LNCaP clone FGC (cell line): ENCODE measurements at places on chromosomes 2 and 18.

- no peak for DNase-seq
Observed at GRCh38 chr18:24801001-24801400, 340.6 kb downstream of the HRH4 start.

DNA sequence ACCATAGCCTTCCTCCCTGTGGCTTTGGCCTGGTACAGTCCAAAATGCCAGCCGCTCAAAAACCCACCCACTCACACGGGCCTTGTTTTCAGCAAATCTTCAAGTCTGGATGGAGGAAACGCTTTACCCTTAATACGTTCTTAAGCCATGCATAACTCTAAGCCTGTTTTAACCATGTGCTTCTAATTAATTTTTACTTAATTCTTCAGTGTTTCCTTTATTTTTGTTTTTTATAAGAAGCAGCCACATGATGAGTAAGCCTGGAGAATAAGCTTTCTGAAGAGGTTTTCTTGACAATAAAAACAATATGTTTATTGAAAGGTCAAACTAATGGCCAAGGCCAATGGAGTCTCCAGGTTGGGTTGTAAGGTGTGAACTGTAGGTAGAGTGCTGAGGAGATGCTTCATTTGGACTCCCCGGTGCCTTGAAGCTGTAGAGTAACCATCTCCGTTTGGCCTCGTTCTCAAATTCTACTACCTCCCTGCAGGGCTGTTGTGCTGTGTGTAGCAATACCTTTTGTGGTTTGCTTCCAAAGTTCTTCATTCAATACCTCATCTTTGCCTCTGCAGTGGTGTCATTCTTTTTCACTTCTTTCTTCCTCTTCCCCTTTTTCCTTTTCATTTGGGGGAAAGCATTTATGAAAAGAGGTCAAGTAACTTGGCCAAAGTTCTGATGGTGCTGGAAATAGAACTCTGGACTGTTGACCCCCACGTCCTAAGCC, 113.7 kb downstream of the PRKCE start:
- DNase-seq: no peak

- no peak for DNase-seq
Observed at GRCh38 chr18:62938487-62938886, 223.1 kb downstream of the PHLPP1 start.

DNA sequence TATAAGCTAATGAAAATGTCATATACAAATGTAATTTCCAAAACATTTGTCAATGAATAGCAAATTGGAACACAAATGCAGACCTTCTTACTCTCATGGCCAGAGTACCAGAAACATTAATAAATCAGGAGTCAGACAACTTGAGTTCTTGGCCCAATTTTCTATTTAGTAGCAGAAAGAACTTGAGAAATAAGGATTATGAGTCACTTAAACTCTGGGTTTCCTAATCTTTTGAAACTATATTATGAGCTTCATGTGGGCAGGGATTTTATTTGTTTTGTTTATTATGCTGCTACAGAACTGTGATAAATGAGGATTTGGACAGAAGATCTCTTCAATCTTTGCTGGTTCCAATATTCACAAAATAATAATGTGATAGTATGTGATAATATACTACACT, 686.7 kb downstream of the NR4A2 start:
- no peak for DNase-seq

DNA sequence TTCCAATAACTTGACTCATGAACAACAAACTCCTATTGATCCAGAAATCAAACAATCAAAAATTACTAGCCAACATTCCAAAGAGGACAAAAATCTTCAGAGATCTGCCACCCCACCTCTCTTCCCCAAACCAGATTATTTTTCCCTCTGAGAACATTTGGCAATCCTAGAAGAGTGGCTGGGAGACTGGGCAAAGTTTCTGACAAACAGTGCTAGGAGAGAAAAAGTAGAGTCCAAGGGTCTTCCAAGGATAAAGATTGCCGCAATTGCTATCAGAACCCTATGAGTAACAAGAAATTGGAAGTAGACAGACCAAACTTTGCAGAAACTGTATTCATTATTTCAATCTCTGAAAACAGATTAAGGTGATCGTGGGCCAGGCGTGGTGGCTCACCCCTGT, 22.4 kb downstream of the REV1 start:
- DNase-seq: no peak

GRCh38 chr2:26889796-26890195, 41.9 kb downstream of the DPYSL5 start:
- DNase-seq: no peak

GRCh38 chr18:10015288-10015701, 101.5 kb downstream of the VAPA start:
- DNase-seq: no peak

DNA sequence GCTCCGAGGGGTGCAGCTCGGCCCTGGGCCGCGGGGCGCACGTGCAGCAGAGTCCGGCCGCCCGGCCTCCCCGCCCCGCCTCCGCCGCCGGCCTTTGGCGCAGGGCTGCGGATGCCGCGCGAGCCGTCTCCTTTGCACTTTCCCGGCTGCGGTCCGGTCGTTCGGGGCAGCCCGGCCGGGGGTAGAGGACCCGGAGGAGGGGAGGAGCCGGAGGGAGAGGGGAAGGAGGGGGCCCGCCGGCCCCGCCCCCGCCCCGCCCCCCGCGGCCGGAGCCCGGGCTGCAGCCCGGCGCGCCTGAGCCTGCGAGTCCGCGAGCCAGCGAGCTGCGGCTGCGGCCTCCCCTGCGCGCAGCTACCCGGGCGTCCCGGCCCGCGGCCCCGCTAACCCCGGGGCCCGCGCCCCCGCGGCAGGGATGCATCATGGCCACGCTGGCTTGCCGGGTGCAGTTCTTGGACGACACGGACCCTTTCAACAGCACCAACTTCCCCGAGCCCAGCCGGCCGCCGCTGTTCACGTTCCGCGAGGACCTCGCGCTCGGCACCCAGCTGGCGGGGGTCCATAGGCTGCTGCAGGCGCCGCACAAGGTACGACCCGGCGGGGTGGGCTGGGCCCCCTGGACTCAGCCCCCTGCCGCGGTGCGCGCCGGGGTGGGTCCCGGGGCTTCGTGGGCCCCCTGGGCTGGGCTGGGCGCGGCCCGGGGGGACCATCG, at the start of gene FHOD3:
Gene FHOD3, plus strand, starts transcription at position 297 of the 709 bp plus-strand sequence. Its CDS starts 123 bp downstream, at position 420.
- DNase-seq: no peak

- DNase-seq: no peak
Observed at GRCh38 chr2:60505880-60506260, 47.6 kb downstream of the BCL11A start.

DNA sequence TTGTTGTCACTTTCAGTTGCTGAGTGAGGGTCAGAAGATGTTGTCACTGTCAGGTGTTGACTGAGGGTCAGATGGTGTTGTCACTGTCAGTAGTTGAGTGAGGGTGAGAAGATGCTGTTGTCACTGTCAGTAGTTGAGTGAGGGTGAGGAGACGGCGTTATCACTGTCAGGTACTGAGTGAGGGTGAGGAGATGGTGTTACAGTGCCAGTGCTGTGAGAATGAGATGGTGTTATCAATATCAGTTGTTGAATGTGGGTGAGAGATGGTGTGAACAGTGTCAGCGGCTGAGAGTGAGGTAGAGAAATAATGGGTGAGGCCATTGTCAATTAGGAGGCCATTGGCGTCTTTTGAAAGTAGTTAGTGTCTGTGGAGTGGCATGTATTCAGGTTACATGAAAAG, 1.6 kb upstream of the ATP9B start:
- DNase-seq: no peak

- no peak for DNase-seq
Observed at GRCh38 chr2:109174214-109174613, 45.2 kb downstream of the SH3RF3 start.

DNA sequence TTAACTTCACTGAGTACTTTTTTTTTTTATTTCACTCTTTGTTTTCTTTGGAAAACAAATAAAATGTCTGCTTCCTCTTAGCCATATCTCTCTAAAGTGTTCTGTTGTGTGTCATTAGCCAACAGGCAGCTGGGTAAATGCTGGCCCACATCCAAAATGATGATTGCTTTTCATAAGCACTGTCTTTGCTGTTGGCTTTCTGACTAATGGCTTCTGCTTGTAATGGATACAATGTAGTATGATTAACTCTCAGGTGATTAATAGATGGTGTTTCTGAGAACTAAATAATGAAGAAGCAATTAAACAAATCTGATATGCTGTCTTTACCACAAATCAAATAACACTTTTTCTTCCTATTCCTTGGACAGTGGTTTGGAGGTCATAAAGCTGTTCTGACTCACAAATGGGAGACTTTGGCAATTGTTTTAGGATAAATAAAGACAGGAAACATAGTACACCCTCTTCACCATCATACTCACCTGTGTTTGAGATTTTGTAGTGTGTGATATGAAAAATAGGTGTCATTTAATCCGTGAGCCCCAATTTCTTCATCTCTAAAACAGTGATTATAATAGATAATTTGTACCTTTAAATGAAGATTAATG, 888.4 kb downstream of the TSN start:
- DNase-seq: peak; percentile 89

DNA sequence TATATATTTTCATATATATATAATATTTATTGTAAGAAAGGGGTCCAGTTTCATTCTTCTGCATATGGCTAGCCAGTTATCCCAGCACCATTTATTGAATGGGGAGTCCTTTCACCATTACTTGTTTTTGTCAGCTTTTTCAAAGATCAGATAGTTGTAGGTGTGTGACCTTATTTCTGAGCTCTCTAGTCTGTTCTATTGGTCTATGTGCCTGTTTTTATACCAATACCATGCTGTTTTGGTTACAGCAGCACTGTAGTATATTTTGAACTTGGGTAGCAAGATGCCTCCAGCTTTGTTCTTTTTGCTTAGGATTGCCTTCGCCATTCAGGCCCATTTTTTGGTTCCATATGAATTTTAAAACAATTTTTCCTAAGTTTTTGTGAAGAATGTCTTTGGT, 320.1 kb downstream of the CDH2 start:
- DNase-seq: no peak

DNA sequence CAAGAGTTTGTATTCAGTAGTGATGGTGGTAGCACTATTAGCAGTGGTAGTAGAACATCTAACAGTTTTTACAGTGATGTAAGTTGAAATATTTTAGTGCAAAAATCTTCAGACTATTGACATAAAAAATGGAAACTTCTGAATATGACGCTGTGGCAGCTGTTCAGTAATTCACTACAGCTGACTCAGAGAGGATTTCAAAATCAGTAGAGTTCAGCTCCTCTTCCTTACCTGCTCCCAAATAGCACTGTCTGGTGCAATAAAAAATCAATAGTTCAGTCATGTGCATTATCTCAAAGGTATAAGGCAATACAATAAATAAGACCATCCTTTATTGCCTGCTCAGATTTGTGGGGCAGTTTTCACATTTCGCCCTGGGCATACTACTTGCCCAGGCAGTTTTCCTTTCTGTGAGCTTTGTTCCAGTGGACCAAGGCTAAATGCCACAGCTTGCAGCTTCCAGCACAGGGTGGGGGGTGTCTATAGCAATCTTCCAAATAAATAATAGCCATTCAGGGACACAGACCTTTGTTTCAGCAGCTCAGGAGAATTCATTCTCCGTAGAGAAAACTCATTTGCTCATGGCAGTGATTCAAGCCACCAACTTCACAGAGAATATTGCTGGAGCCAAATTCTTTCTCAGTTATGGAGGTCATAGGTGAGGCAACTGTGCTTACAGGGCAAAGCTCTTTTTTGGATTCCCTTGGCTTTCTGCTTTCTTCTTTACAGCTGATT, 33.9 kb upstream of the GORASP2 start:
- DNase-seq: no peak

DNA sequence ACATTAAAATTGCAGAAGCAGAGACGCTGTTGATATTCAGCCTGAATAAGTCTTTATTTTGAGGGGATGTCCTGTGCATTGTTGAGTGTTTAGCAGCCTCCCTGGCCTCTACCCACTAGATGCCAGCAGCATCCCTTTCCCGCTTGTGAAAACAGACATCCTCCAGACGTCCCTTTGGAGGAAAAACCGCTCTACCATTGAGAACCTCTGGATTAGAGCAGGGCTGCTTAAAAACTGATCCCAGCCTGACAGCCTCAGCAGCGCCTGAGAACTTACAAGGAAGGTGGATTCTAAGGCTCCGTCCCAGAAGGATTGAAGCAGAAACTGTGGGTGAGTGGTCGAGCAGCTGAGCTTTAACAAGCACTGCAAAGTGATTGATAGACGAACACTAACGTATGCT, 349.7 kb downstream of the CYRIA start:
- no peak for DNase-seq

DNA sequence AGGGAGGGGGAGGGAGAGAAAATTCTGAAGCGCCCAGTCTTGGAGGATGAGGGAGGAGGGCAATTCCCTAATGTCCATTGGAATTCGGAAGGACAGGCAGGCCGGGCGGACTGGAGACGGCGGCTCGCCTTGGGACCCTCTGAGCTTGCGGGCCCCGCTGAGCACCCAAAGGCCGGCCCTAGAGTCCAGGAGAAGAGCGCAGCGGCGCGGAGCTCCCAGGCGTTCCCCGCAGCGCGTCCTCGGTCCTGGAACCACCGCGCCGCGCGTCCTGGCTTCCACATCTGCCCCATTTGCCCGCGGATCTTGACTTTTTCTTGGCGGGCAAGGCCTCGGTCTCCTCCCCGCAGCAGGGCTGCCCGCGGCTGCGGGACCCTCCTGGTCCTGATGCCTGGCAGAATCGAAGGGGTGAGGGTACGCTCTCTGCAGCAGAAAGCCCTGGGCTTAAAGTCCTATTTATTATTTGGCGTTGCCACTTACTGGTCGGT, 675 bp upstream of the MLPH start:
- no peak for DNase-seq

DNA sequence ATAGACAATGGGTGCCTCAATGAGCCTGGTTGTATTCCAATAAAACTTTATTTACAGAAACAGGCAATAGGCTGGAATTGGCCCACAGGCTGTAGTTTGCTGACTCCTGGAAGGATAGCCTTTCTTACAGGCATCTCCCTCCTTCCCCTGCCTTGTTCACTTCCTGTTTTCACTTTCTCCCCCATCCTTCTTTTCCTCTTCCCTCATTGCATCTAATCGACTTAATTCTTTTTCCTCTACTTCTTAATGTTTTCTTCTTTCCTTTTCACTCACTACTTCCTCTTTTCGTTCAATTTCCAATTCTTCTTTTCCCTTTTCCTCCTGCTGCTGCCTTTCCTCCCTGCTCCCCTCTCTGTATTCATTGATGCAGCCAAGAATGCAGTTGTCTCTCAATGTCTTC, 70.0 kb downstream of the ABCA12 start:
- DNase-seq: no peak

DNA sequence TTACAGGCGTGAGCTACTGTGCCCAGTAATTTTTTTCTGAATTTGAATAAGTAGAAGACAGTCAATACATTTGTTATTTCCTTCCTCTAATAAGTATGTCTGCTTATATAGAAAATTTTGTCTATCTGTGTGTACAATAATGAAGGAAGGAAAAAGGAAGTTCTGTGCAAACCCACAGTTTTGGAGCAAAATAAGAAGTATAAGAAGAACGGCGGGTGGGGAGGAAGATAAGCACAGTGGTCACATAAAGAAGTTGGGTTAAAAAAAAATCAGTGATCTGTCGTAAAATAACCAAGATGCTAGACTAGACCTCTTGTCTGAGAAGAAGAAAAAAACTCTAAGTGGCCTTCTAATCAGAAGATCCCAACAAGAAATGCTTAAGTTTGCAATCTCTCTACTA, 20.2 kb downstream of the MGAT4A start:
- DNase-seq: no peak

- DNase-seq: no peak
Observed at GRCh38 chr2:134586326-134586965, 132.4 kb downstream of the TMEM163 start.

GRCh38 chr2:141348481-141348880, 782.3 kb downstream of the LRP1B start:
- DNase-seq: no peak

- DNase-seq: no peak
Observed at GRCh38 chr18:41353777-41354528, 601.1 kb upstream of the PIK3C3 start.
